T-helper 22 cell (primary cell): ENCODE measurements at places on chromosomes 11 and 22.

- no peak for DNase-seq
Measured at GRCh38 chr11:113249491-113249763, 65.0 kb upstream of the TTC12 start.

DNA sequence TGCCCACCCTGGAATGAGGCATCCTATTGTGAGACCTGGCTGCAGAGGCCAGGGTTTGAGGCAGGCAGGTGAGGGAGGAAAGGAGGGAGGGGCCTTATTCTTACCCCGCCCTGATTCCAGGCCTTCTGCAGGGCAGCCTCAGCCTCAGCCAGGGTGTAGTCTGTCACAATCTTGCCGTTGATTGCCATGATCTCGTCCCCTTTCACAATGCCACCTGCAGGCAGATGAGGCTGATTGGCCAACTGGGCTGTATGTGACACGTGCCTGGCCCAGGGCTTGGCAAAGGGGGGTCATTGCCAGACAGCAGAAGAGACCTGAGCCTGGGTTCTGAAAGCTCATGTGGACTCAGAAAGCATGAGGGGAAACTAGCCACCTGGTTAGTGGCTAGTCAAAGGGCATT lies 21.4 kb upstream of the ABCC8 start:
- DNase-seq = no peak

DNA sequence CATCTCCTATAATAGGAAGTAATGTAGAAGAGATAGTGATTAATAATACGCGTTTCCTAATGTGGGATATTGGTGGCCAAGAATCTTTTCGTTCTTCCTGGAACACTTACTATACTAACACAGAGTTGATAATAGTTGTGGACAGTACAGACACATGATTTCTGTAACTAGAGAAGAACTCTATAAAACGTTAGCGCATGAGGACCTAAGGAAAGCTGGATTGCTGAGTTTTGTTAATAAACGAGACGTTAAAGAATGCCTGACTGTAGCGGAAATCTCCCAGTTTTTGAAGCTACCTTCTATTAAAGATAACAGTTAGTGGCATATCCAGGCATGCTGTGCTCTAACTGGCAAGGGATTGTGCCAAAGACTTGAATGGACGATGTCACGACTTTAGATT lies 83.3 kb downstream of the GGT1 start:
- no peak for DNase-seq

DNA sequence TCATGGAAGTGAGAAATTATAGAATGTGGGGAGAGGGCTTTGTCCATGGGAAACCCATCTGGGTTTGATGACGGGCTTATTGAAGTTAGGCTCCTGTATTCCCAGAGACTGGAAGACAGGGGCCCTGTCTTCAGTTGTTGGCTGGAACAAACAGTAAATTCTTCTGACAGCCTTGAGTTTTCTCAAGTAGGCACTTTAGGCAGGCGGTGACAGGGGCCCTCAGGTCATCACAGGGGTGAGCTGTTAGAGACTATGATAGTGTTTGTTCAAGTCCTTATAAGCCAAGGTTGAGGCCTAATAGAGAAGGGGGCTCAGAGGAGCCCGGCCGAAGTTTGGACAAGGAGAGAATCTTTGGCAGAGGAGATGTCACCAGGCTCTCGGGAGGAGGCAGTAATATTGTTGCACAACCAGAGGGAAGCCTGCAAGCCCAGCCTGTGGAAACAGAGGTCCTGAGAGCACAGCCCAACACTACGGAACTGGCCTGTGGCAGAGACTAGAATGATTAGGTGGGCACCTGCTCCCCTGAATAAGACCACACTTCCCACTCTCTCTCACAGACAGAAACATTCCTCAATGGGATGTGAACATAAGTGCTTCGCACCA lies 20.2 kb upstream of the IL17RA start:
- no peak for DNase-seq

GRCh38 chr11:10770626-10771254 lies 19.7 kb downstream of the CTR9 start:
- DNase-seq = no peak

DNA sequence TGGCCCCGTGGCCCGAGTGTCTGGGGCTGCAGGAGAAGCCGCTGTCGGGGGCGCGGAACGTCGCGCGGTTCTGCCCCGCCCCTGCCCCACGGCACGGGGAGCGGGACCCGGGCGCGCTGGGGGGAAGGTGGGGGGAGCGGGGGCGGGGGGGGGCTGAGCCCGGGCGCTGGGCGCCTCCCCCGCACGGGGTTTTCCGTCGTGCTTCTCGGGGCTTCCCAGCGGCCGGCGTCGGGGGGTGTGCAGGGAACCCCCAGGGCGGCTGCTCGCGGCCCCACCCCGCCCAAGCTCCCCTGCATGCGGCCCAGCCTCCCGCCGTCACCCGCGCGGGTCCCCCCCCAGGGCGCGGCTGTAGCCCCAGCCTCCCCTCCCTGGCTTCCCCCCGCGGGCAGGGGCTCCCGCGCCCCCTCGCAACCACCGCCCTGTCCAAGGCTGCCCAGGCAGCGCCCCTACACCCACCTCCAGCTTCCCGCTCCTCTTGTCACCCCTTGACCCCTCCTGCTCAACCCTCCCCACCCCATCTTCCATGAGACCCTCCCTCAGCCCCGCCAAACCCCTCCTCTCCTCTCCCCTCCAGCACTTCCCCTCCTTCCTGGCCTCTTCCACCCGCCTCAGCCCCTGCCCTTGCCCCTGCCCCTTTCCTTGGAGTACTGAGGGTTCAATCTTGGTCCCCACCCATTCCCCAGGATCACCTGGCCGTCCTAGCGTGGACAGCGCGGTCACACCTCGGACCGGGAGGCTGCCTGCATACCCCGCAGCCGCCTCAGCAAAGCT lies 1.7 kb downstream of the IL17REL start:
- DNase-seq = peak; percentile 70

DNA sequence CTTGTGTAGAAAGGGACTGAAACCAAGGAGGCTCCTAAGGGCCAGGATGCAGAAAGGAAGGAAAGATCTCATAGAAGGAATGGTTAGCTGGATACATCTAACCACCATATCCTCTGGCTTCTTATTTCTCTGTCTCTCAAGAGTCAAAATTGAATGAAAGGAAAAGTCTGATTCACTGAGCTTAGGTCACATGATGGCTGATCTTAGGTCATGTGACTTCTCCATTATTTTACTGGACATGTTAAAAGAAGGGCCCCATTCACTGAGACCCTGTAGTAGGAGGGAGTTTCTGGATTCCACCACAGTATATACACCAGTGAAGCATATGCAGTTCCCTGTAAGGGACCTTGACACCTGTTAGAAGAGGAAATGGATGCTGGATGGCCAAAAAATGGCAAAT lies 516.6 kb downstream of the NELL1 start:
- no peak for DNase-seq

GRCh38 chr22:46894081-46894671 lies 131.7 kb downstream of the TBC1D22A start:
- DNase-seq = no peak

GRCh38 chr11:28763876-28764275 lies 655.7 kb downstream of the METTL15 start:
- no peak for DNase-seq

DNA sequence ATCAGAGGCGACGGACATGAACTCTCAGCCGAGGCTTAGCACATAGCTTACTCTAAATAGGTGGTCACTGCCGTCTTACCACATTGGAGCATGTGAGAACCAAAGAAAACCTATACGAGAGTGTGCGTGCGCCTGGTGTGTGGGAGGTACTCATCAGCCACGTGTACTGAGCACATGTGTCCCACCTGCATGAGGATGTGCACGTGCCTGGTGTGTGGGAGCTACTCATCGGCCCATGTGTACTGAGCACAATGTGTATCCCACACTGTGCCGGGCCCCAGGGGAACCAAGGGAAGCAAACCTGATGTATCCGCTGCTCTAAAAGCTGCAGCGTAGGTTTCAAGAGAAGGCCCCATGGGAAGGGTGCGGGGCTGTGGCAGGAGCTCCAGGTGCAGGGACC lies 56.4 kb downstream of the ANO1 start:
- no peak for DNase-seq

GRCh38 chr22:35155403-35156025 lies 89.6 kb downstream of the ISX start:
- DNase-seq = no peak

DNA sequence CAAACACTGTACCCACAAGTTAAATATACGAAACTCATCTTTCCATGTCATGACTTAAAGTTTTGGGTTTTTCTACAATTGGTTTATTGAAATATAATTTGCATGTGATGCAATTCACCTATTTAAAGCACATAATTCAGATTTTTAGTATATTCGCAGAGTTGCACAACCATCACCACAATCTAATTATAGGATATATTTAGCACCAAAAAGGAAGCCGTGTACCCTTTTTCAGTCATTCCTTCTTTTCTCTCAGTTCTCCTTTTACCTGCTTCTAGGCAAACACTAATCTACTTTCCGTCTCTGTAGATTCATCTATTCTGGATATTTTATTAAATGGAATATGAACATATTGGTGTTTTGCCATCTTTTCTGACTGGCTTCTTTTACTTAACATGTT lies 1458.1 kb upstream of the TENM4 start:
- no peak for DNase-seq

GRCh38 chr11:85170184-85170583 lies 457.0 kb downstream of the DLG2 start:
- DNase-seq = no peak

GRCh38 chr11:94862926-94863880 lies 95.0 kb downstream of the AMOTL1 start:
- no peak for DNase-seq

- DNase-seq = no peak
Measured at GRCh38 chr11:1298695-1299492, 10.5 kb downstream of the TOLLIP start.

DNA sequence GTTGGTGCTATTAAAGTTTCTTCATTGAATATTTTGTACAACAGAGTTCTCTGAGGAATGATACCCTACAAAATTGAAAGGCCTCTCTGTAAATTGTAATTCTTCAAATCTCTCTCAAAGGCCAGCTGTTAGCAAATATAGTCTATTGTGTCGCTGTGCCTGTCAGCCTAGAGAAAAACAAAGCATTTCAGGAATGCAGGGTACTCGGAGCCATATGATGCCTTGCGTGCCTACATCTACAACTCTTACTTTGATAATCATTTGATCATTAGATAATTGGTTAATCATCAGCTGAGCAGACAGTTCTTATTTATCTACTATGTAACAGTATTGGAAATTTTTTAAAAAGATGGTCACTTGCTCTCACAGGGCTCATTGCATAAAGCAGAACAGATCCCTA lies 67.3 kb downstream of the RNF169 start:
- DNase-seq = no peak

DNA sequence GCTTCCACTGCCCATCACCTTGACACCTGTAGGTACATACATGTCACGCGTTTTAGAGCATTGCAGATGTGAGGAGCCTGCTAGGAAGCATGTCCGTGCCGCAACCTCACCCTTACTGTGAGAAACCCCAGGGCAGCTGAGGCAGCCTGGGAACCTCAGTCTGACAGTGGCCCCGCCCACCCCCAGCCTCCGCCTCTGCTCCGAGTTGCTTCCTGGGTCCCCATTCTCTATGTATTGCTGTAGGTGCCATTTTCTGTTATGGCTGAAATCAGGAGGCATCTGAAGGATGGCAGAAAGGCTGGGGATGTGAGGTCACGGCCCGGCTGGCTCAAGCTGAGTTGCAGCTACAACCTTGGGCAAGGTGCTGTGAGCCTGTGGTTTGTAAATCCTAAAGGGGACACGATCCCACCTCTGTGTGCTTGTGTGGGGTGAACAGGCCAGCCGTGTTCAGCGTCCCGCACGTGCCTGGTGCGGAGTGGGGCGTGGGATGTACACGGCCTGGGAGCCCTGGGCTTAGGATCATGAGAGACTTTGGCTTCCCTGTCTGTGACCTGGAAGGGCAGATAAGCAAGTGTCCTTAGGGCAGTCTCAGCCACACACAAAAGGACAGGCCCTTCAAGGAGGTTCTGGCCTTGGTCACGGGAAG lies 102.7 kb downstream of the PHF21B start:
- no peak for DNase-seq

DNA sequence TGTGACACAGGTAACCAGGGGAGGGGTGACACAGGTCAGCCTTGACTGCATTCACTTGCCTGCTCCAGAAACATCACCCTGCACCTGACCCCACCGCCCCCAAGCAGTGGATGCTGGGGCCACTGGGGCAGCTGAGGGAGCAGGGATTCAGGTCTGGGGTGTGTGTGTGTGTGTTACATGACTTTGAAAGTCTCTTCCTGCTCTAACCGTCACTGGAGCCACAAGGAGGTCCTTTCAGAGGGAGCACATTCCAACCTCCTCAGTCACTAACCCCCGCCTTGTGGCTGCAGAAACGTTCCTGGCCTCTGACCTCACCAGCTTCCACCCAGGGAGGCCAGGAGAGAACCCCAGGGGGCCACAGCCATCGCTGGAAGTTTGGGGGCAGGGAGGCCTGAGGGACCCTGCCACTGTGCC lies 2.9 kb upstream of the FOSL1 start:
- no peak for DNase-seq

GRCh38 chr11:122697636-122698167 lies 42.2 kb downstream of the UBASH3B start:
- DNase-seq = peak; percentile 2

- no peak for DNase-seq
Measured at GRCh38 chr11:112297248-112297866, 36.7 kb upstream of the PLET1 start.

- DNase-seq = no peak
Measured at GRCh38 chr11:94754335-94754734, 13.8 kb upstream of the AMOTL1 start.

DNA sequence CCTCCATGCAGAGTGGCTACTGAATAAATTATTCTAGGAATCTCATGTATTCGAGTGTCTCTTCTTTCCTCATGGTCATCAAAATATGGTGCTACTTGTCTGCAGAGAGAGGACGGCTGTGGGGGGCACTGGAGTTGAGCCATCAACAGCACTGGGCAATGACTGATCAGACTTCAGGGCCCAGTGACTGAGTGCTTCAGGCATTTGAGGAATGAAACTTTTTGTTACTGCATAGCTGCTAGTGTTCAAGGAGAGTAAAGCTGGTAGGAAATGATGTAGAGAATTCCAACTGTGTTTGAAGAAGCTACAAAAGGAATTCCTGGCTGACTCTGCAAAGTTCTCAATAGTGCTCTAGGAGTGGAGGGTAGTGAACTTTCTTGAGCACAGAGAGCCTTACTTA lies 277.7 kb downstream of the CADM1 start:
- no peak for DNase-seq

- DNase-seq = no peak
Measured at GRCh38 chr11:76739798-76740197, 43.4 kb upstream of the TSKU start.

- no peak for DNase-seq
Measured at GRCh38 chr11:9642894-9643293, 21.0 kb upstream of the SWAP70 start.

- no peak for DNase-seq
Measured at GRCh38 chr11:33396361-33396760, 139.2 kb downstream of the HIPK3 start.
